ENCODE measurements at places on chromosomes 2 and 18.

DNA sequence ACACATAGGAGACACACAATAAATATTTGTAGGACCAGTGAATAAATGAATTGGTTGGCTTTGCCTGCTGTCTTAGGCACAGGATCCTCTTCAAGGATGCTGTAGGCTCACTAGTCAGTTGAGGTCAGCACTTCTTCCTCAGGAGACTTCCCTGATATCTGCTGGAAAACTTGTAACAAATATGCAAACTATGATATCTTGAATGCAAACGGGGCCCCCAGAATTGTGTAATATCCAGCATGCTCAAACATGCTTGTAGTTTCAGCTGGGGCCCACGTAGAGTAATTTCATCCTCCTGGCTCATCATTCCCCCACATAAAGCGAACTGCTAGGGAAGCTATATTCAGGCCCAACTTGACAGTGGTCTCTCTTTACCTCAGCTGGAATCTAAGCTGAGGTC, 43.6 kb downstream of the POLE4 start:
- DNase-seq, result no peak

DNA sequence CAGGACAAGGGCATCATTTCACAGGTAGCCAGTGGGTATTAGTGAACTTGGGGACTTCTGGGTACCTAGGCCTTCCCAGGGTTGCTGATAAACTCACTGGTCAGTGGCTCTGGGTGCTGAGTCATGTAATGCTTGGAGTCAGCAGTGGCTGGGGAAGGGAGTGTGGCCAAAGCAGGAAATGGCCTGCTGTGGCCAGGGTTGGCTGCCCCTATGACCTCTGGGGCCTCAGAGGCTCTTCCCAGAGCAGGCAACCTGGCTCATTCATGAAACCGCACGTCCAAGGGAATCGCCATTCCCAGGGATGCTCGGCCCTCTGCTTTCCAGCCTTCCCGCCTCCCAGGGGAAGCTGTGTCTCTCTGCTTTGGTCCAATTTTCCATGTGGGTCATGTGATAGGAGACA, 294.9 kb downstream of the DYSF start:
- no peak for DNase-seq

DNA sequence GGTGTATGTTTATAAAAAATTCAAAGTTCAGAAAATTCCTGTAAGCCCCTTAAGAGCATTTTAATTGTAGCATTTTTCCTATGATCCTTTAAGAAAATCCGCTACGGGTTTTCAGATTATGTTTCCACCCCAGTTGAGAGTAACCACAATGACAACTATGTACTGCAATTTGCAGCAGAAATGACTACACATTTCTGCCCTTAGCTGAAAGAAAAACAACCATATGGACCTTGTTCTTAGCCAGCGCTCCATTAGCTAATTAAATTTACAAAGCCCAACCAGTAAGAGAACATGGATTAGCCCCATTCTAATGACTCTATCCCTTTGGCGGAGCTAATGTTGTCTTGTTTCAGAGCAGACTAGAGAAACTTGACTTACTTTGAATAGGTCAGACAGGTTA, 247.6 kb downstream of the SLC8A1 start:
- no peak for DNase-seq

DNA sequence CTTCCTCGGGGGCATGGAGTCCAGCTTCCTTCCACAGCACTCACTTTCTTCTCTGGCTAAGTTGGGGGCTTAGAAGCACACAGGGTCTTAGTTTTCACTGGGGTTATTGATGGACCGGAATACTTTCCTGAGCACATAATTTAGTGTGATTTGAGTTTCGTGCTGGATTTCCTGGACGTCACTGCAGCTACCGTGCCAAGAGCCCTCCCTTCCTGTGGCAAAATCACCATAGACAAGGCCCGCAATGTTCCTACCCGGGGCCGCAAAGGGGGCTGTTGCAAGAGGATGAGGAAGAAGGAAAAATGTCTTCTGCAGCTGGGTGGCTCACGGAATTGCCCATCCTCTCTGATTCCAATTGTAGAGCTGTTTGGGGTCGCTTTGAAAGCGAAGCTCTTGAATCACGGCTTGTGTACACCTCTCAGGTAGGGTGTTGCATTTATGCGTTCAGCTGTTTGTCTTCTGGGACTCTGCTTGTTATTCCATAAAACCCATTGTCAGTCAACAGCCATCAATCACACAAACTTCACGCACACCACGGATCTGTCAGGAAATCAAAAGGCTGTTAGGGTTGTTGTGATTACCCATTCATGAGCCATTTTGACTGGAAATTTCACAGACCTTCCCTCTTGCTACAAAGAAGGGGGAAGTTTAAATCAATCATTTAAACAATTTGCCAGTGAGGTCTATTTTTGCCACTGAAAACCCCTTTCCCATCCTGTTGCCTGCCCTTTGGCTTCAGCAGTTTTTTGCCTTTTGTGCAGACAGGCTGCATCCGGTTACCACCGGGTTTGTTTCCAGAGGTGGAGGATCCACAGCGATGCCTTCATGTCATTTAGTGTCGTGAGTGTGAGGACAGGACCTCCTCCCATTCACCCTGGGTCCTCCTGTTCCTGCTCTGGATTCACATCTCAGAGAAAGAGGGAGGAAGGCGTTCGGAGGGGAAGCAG, 36.0 kb downstream of the SMIM21 start:
- DNase-seq, result no peak

GRCh38 chr2:163633291-163633690, 102.5 kb downstream of the FIGN start:
- no peak for DNase-seq

All from stimulated activated CD8-positive, alpha-beta memory T cell treated with anti-CD3 and anti-CD28 coated beads, Interleukin-7, amount 100 ng/mL, for 1 hour (primary cell).